ENCODE measurements at places on chromosomes 2 and 18.

GRCh38 chr2:201235860-201236811 is 24.2 kb upstream of the CASP8 start:
- peaks cover 59% of the 10 kb centered on the region for H3K4me1 ChIP-seq
- peak overlapping the region; percentile 90 for H3K27ac ChIP-seq
- no peaks in the 10 kb centered on the region for H3K27me3 ChIP-seq
- H3K4me3 ChIP-seq: peak overlapping the region; percentile 94
- peak; percentile 30 for DNase-seq

GRCh38 chr2:16393500-16394071 is 272.0 kb downstream of the CYRIA start:
- DNase-seq: no peak
- no peak overlapping the region for H3K27ac ChIP-seq
- no peaks in the 10 kb centered on the region for H3K4me1 ChIP-seq
- no peaks in the 10 kb centered on the region for H3K27me3 ChIP-seq

DNA sequence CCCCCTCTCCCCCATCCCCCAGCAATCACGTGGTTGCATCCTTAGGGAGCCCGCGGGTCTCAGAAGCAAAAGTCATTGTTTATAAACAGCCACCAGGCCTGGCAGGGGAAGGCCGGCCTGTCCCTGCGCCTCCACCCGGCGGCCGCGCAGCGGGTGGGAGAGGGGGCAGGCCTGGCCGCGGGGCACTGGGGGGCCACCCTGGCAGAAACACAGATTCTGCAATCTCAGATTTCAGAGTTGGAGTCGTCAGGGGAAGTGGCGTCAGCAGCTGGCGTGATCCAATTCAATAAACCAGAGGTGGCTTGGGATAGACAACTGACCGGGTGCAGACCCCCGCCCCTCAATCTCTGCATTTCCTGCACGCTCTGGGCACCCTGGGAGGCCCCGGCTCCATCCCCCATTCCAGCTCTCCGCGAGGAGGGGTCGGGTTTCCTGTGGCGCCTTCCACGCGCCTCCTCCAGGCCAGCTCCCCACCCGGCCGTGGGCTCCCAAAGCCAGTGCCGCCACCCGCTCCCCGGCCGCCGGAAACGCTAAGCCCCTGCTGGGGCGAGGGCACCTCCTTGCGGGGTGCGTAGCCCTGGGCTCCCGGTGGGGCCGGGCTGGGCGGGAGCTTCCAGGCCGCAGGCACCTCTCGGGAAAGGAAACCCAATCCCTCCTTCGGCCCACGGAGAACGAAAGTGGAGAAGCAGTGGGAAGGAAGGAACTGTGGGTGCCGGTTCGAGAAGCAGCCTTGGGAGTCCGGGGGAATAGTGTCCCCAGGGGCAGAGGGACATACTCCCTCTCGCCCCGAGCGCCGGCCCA is 1.1 kb downstream of the BIN1 start:
- H3K4me1 ChIP-seq: peaks cover 8% of the 10 kb centered on the region
- H3K27ac ChIP-seq: no peak overlapping the region
- DNase-seq: no peak
- H3K27me3 ChIP-seq: no peaks in the 10 kb centered on the region
- no peaks in the 10 kb centered on the region for H3K36me3 ChIP-seq
- peak overlapping the region; percentile 88 for H3K4me3 ChIP-seq

DNA sequence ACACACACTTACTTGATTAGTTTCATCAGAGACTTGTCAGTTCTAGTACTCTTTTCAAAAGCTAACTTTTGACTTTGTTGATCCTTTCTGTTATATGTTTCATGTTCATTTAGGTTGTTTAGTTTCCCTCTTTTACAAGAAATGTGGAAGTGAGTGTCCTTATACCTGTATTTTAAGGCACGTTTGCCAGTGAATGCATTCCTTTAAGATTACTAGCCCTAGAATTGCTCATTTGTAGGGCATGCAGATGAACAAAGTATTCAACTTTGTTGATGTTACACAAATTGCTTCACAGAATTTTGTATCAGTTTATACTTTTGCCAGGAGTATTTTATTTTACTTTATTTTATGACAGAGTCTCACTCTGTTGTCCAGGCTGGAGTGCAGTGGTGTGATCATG is 6.3 kb downstream of the IL1RL2 start:
- no peak overlapping the region for H3K4me3 ChIP-seq
- no peak overlapping the region for H3K27ac ChIP-seq
- peaks cover 18% of the 10 kb centered on the region for H3K27me3 ChIP-seq
- DNase-seq: no peak

GRCh38 chr2:154170400-154170799 is 298.7 kb downstream of the GALNT13 start:
- DNase-seq: no peak
- H3K4me3 ChIP-seq: no peak overlapping the region
- H3K36me3 ChIP-seq: no peaks in the 10 kb centered on the region

- no peak for DNase-seq
- no peak overlapping the region for H3K4me3 ChIP-seq
- no peaks in the 10 kb centered on the region for H3K4me1 ChIP-seq
- H3K36me3 ChIP-seq: peaks cover 2% of the 10 kb centered on the region
- no peak overlapping the region for H3K27ac ChIP-seq
- H3K27me3 ChIP-seq: no peaks in the 10 kb centered on the region
Observed at GRCh38 chr2:48984922-48985321, 169.4 kb downstream of the FSHR start.

DNA sequence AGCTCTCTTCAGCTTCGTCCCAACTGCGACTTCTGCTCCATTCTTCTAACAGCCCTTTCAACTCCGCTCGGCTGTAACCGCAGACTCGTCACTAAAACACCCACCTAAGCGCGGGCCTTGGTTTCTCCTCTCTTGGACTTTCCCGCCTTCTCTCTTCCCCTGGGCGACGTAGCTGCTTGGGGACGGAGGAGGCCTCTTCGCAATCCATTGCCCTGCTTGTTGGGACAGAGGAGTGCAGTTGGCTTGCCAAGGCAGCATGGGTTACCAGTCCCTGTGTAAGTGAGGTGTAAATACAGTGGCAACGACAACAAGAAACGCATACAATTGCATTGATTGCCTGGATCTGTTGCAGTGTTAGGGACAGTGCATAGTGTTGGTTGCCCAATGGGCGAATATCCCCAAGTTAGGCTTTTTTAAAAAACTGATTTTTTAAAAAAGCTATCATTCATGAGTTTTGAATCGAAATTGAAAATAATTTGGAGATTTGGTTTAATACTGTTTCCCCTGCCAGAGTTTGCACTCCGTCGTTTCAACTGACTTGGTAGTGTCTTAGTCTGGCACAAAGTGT is 484 bp upstream of the DARS1 start:
- no peak for DNase-seq
- H3K36me3 ChIP-seq: peaks cover 23% of the 10 kb centered on the region
- H3K27me3 ChIP-seq: no peaks in the 10 kb centered on the region
- peak overlapping the region; percentile 98 for H3K27ac ChIP-seq
- H3K4me3 ChIP-seq: peak overlapping the region; percentile 88
